NCI-H2081 (cell line): ENCODE measurements at places on chromosomes 1 and 21.

DNA sequence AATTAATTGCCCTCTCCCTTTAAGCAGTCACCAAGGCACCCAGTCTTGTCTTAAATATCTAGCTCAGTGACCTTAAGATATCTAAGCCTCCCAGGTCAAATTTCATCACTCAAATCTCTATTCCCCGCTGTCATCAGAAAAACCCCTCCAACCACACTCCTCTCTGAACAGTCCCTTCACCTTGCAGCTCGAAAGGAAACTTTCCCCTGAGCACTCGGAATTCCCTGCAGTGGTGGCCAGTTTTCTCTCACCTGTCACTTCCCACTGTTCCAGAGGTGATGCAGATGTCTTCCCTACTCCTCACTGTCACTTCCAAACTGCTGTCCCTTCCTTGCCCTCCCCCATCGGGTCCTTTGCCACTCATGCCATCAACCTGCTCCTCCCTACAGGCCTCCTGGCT is 15.3 kb upstream of the SSX2IP start:
- no peak for DNase-seq

DNA sequence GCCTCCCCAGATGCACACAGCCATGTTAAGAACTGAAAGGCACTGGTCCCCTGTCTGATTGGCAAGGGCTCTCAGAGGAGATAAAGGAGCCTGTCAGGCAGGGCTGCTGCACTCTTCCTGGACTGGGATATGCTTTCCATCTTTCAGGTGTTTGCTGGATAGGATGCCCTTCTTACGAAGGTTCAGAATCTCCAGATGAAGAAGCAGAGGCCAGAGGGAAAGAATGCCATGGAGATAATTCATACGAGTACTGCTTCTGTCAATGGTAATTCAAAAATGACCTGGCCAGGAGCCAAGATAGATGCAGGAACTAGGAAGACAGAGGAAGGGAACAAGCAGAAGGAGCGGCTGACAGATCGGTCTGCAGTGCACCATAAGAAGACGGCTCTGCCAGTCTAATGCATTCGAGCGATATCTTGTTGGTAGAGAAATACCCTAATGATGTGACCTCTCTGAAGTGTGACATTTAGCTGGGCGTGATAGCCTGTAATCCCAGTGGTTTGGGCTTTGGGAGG is 16.6 kb upstream of the ATP2B4 start:
- DNase-seq: no peak

DNA sequence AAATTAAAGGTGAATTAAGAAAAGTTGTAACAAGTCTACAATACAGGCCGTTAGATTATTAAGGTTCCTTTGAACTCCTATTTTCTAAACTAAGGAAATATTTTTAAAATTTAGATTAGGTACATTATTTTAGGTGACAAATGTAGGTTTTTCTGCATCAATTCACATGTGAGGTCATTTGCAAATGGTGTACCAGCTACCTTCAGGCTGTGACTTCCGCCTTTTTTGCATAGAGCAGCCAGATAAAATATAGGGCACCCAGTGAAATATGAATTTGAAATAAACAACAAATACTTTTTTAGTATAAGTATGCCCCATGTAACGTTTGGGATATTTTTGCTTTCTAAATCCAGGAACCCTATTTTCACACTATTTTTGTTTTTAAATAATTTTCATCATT is 544.0 kb downstream of the LMO4 start:
- no peak for DNase-seq

DNA sequence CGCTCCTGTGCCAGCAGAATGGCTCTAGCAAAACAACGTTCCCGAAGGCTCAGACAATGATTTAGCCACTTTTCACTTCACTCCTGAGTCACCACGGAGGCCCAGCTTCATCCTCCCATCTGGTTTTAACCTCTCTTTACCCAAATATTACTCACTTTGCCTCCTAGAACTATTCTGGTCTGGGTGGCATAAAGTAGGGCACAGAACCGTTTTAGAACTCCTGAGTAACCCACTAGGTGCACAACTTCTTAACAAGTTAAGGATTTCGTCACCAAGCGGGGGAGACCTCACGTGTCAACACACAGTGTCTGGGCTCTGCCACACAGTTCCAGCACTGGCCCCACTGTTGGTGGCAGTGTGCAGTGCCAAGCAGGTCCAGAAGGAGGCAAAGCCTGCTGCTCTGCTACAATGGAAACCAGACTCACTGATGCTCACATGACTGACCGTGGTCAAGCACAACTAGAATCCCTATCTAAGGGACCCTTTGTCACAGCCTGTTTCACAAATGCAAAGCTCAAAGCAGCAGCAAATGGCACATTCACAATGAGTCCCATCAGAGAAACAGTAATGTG is 121.7 kb downstream of the SIPA1L2 start:
- DNase-seq: no peak

- DNase-seq: no peak
These were observed 19.1 kb downstream of the DDAH1 start for GRCh38 chr1:85445906-85446305.

GRCh38 chr1:64755361-64755760 is 10.5 kb downstream of the RAVER2 start:
- no peak for DNase-seq

DNA sequence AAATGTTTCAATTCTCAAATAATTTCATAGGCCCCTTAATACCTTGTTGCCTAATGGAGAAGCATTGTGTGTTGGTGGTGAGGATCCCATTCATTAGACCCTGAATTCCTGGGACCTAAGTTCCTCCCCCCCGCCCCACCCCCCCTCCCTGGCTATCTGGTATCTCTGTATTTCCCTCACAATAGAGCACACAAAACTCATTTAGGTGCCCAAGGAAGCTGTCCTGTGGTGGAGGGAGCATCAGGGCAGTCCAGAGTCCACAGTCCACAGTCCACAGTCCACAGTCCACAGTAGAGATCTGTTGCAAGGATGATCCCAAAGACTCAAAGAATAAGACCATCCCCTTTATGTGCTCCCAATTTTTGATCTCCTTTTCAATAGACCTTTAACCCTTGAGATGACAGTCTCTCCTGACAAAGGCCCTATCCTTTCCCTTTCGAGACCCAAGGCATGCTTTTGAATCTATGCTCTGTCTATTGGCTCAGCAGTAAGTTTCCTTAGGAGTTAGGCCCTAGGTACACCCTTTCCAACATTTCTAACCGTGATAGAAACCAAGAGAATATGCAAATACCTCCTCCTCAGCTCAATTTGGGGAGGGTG is 123.9 kb downstream of the ZBTB18 start:
- no peak for DNase-seq

DNA sequence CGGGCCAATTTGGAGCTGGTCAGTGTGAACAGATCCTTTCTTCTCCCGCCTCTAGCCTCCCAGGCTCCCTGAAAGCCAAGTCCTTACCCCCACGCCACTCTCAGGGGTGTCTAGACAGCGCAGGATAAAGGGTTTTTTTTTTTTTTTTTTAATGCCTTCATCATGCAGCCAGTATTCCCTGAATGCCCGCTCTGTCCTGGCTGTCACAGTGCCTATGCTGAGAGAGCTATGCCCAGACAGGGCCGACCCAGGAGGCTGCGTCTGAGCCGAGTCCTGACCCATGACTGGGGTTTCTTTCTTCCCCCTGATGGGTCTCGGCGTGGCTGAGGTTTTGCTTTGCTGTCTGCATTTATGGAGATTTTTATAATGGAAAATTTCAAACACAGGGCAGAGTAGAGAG is 18.3 kb downstream of the SPSB1 start:
- DNase-seq: no peak

GRCh38 chr1:100075773-100076172 is 57.0 kb downstream of the SASS6 start:
- DNase-seq: no peak

- DNase-seq: no peak
These were observed 563 bp downstream of the QSOX1 start for GRCh38 chr1:180155182-180155682.

GRCh38 chr1:48228156-48228555 is 5.6 kb downstream of the SLC5A9 start:
- DNase-seq: no peak
